Activated CD4-positive, alpha-beta T cell treated with anti-CD3 and anti-CD28 coated beads, Interleukin-2, amount 10 ng/mL, durations not matched to agents 7 days and 5 days (primary cell): ENCODE measurements at places on chromosomes 7 and 10.

DNA sequence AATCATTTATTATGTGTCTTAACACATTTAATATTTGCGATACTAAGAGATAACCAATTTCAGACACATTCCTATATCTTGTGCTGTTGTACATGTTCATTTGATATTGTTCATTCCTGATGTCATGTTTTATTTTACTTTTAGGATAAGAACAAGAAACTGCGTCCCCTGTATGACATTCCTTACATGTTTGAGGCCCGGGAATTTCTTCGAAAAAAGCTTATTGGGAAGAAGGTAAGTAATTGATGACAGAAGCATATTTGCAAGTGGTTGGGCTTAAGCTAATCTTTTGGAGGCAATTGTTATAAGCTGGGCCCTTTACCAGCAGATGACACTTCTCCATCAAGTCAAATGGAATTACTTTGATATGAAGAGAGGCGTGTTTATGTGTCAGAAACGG lies 155.3 kb downstream of the SND1 start:
- DNase-seq, result no peak

- no peak for DNase-seq
Observed at GRCh38 chr10:26717476-26717875, 20.0 kb downstream of the PDSS1 start.

DNA sequence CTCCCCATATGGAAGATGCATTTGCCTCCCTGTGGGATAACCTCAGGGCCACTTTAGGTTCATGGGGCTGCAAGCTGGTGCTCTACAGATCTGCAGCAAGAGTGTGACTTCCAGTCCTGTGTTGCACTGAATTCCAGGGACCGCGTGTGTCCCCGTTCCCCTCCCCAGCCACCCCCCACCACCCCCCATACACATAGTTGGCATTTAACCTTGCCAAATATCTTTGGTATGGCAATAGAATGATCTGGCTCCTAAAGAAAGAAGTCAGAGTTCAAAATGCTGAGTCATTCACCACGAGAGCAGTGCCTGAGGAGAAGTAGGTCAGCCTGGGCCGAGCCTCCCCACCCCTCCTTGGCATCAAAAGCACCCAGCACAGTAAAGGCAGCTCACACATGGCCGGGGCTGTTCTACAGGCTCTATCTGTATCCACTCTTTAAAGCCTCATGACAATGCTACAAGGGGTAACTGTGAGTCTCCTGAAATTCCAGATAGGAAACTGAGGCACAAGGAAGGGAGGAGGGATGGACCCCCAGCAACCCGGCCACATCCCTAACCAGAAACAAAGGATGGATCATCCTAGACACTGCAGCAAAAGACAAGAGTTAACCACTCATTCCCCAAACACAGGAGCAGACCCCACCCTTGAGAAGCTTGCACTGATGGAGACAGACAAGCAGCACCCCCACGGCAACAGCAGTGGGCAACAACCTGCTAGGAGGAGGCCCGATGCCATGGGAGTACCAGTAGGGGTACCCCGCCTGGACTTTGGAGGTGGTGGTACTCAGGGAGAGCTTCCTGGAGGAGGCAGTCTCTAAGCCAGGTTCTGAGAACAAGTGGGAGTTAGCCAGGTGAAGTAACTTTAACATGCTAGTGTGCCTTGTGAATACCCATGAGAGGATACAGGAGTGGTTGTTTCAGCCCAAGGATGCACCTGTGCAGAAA lies 70.3 kb upstream of the NANOS1 start:
- no peak for DNase-seq

GRCh38 chr7:22681852-22682657 lies 44.9 kb upstream of the IL6 start:
- DNase-seq, result no peak

DNA sequence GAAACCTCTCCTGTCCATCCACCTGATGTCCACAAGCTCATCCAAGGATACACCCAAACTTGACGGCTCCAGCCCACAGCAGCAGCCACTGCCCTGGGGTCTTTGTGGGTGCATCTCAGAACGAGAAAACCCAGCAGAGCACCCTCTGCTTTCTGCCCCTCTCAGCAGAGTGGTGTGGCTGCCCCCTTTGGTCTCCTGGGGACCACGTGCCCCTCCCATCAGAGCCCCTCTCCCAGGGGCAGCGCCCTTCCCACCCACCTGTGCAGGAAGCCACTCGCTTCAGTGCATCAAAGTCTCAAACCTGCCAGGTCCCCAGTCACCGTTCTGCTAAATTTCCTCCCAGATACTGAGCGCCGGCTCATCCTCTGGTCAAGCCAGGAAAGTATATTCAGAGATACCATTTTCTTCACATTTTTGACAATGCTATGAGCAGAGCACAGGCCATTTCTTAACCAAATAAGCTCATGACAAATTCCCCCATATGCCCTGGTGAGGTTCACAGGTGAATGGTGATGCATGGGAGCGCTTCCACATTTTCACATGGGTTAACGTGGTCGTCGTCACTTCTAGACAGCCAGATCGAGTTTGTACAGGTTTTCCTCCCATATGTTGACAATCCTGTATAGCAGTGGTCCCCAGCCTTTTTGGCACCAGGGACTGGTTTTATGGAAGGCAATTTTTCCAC lies 32.4 kb downstream of the CAMK2B start:
- DNase-seq, result no peak

GRCh38 chr7:112143582-112143981 lies 62.6 kb downstream of the DOCK4 start:
- DNase-seq, result no peak
